Stimulated activated CD4-positive, alpha-beta T cell treated with anti-CD3 and anti-CD28 coated beads, Interleukin-1b, Interleukin-23, amount 100 ng/mL, for 1 hour (primary cell): ENCODE measurements at places on chromosomes 7 and 10.

DNA sequence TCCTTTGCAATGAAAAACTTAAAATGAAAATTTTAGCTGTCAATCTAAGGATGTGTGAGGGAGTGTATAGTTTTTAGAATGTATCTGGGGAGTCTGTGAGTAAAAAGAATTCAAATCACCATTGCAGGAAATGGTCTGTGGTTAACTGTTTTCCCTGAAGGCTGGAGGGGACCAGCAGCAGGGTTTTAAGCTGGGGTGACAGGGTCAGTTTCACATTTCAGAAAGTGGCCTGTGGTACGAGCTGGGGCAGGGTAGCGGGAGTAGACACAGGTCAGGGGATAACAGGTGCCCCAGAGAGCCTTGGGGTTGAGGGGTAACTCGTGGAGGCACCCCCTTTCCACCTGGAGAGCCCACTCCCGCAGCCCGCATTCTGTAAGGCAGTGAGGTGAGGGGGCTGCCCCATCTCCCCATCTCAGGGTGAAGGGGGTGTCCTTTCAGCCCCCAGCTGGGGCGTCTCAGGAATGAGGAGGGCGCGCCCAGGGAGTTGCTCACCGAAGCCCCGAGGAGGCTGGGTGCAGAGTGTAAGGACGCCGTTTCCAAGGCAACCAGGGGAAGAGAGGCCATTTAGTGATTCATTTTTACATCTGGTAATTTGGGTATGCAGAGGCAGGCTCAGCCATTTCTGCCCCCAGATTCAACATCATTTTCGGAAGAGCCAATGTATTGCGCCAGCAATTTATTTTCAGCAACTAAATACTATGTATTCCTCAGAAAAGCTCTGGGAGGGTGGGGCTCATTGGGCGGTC is 168.9 kb downstream of the SLIT1 start:
- DNase-seq = no peak

- no peak for DNase-seq
Measured at GRCh38 chr7:79221211-79221610, 232.3 kb downstream of the MAGI2 start.

DNA sequence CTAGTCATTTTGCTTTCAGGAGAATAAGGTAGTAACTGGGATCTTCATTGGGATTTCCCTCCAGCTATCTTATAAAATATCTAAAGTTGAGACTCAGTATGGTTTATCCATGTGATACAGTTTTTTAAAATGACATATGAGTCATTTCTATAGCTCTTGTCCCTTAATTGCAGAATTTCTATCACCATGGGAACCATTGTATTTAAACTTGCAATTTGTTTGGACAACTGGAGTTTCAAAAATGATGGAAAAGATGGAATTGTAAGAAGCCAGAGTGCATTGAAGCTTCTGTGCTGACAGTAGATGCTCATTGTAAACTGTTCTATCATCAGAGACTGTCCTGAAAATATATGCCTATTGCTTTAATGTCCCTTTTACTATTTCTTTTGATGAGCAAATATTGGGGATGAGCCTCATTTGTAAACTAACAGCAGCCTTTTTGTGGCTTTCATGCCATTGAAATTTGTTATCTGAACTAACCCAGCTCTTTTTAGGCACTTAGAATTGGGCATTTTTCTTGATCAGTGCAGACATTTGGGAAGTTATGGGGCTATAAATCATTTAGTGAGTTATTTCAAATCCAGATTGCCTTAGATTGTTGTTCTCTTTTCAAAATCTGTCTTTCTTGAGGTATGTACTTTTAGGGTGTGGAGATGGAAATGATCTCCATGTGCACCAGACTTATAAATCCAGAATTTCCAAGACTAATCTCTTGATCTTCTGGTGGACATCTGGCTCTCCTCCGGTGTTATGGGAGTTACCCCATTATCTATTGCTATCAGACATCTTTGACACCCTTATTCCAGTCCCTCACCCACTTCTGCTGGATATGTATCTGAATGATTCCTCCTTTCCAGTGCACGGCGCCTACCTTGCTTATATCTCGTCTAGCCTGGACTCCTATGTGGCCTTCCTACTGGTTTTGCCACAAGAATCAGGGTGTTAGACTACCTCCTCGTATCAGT is 159.0 kb downstream of the SND1 start:
- no peak for DNase-seq

GRCh38 chr7:45057878-45058277 is 30.9 kb downstream of the NACAD start:
- DNase-seq = no peak

- DNase-seq = no peak
Measured at GRCh38 chr7:44990109-44991023, 9.6 kb upstream of the CCM2 start.

DNA sequence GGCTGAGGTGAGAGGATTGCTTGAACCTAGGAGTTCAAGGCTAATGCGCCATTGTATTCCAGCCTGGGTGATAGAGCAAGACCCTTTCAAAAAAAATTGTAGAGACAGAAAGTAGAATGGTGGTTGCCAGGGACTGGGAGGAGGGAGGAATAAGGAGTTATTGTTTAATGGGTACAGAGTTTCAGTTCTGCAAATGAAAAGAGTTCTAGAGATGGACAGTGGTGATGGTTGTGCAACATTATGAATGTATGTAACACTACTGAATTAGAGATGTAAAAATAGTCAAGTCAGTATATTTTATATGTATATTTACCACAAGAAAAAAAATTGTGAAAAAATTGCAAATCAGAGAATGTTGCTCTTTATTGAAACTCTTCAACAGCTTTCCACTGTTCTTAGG is 266.5 kb upstream of the NPY start:
- DNase-seq = no peak

DNA sequence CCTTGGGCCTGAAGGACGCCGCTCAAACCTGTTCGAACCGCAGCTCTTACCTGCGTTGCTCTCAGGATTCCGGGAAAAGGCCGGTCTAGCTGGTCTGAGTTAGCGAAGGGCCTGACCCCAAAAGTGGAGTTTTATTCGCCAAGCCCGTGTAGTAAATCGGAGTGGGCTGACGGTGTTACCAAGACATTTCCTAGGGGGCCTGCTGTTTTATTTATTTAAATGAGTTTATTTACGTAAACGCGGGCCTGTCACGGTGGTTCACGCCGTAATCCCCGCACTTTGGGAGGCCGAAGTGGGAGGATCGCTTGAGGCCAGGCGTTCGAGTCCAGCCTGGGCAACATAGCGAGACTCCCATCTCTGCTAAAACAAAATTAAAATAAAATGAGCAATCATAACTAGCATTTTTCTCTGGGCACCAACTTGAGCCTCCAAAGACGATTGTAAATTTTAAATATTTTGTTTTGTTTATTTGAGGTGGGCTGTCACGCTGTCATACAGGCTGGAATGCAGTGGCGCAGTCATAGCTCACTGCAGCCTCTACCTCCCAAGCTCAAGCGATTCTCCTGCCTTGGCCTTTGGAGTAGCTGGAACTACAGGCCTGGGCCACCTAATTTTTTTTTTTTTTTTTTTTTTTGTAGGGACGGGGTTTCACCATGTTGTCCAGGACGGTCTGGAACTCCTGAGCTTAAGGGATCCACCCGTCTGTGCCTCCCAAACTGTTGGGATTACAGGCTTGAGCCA is 903 bp downstream of the ZNF655 start:
- no peak for DNase-seq
